T-cell (primary cell): ENCODE measurements at places on chromosomes 12 and 14. TPM values are rescaled to one million over a fixed set of nuclear protein-coding genes. Genes with fewer than 3 reads are reported as not detected.

Gene MFAP5
- total RNA-seq, result not detected

Gene GPR137C
- total RNA-seq, result not detected

Gene KCNJ8
- not detected for total RNA-seq

Gene TRHDE
- not detected for total RNA-seq

Gene LYZ
- total RNA-seq, result 5.0 TPM

Gene PRH2
- not detected for total RNA-seq
